Effector memory CD4-positive, alpha-beta T cell (primary cell): ENCODE measurements at places on chromosomes 6 and 20.

GRCh38 chr20:60984666-60985065 is 267.4 kb upstream of the CDH4 start:
- no peaks in the 10 kb centered on the region for H3K27me3 ChIP-seq
- no peaks in the 10 kb centered on the region for H3K4me1 ChIP-seq
- H3K27ac ChIP-seq = no peak overlapping the region
- no peak for DNase-seq
- H3K36me3 ChIP-seq = no peaks in the 10 kb centered on the region
- H3K4me3 ChIP-seq = no peak overlapping the region

DNA sequence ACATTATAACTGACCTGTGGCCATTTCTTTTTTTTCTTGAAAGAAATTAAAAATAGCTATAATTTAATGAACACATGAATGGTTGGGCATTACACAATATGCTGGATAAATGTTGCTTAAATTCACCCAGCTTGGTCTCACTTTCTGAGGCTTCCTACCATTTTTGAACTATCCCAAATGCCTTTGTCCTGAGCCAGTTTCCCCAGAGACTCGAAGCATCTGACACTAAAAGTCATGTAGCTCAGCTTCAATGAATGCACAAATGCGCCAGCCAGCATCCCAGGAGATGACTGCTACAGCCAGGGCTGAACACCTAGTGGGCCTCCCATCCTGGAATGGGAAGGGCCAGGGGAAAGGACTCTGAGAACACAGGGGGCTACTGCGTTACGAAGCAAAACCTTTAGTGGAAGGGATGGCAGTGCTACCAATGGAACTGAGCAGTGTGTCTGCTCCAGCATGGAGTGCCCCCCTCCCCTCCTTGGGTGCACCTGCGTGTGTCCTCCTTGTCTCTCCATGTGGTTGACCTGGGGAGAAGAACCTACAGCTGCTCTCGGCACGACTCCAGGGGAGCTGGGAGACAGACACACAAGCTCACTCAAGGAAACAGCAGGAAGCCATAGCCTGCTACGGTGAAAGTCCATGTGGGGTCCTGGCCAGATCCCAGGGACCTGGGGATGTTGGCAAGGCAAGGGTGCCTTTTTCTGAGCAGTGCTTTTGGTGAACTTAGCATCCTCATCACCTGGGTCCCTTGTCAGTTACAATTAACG is 60.9 kb downstream of the IRF4 start:
- no peak for DNase-seq
- no peaks in the 10 kb centered on the region for H3K36me3 ChIP-seq
- no peak overlapping the region for H3K27ac ChIP-seq
- peaks cover 9% of the 10 kb centered on the region for H3K4me1 ChIP-seq

DNA sequence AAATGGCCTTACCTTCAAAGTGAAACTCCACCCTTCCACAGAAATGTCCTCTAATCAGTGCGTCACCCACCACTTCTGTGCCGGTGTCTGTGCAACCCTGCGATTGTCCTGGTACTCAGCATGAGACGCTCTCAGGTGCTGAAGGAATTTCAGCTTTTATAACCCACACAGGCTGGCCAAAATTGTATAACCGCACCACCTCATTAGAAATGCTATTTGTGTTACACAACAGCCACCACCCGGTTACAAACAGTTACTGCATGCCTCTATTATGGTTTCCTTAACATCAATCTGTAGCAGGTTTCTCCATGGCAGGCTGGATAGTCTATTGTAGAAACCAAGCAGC is 51.5 kb downstream of the SLC23A2 start:
- H3K27ac ChIP-seq = no peak overlapping the region
- no peaks in the 10 kb centered on the region for H3K4me1 ChIP-seq
- peaks cover 5% of the 10 kb centered on the region for H3K36me3 ChIP-seq
- no peaks in the 10 kb centered on the region for H3K27me3 ChIP-seq
- no peak overlapping the region for H3K4me3 ChIP-seq
- DNase-seq = no peak

DNA sequence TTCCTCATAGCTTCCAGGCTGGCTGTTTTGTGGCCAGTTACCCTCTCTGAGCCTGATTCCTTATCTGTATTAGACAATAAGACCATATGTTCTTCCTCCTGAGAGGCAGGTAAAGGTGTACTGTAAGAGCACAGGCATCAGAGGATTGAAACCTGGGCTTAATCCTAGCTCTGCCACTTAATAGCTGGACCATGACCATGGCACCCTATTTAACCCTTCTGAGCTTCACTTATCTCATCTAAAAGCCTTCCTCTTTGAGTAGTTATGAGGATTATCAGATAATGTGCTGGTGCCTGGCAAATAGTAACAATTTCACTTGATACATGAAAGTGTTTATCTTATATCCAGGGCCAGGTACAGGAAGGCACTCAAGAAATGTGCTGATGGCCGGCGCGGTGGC is 34.9 kb downstream of the BCL2L1 start:
- H3K27ac ChIP-seq = no peak overlapping the region
- H3K4me1 ChIP-seq = peaks cover 20% of the 10 kb centered on the region
- no peaks in the 10 kb centered on the region for H3K27me3 ChIP-seq
- DNase-seq = no peak
- peaks cover 13% of the 10 kb centered on the region for H3K36me3 ChIP-seq
- no peak overlapping the region for H3K4me3 ChIP-seq

DNA sequence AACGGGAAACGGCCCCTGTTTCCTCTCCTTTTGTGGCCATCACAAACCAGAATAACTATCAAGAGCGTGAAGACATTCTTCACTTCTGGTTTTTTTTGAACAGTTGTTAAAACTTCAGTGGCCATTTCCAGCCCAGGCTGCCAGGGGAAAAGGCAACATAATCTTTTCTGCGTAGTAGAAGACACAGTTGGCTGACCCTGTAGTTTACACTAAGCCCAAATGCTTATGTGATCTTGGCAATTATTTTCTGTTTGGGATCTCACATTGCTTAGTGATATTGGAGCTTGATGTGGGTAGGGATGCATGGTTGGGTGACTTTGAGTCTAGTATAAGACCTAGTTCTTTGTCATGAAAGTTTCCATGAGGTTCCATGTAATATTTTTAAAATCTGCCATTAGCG is 449.4 kb upstream of the CDH4 start:
- no peaks in the 10 kb centered on the region for H3K27me3 ChIP-seq
- H3K27ac ChIP-seq = no peak overlapping the region
- no peaks in the 10 kb centered on the region for H3K4me1 ChIP-seq
- no peak overlapping the region for H3K4me3 ChIP-seq
- DNase-seq = no peak

DNA sequence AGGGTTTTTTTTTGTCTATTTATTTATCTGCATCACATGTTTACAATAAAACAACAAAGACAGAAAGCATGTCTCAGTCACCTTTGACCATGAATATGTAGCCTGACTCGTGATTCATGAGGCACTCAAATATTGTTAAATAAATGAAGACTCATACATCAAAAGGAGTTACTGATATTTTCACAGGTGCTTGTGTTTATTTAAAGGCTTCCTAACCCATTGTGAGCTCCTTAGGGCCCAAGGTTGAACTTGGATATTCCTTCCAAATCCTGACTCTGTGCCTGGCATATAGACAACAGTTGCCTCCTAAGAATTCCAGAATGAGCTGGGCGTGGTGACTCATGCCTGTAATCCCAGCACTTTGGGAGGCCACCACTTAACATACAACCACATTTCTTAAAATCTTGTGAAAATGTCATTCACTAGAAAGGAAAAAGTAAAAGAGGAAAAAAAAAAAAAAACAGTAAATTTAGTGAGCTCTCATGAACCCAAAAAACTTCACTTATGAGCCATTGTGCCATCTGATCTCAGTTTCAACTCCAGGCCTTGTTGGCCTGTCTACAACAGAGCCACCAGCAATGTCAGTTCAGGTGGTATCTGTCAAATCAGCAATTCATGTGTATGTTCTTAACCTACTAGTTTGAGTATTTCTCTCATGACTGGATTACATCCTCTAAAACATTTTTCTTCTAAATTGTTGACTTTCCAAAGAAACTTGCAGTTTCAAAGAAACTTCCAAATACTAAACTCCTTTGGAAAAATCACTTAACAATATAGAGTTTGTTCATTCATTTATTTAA is 162.7 kb upstream of the MARCKS start:
- no peaks in the 10 kb centered on the region for H3K36me3 ChIP-seq
- H3K4me1 ChIP-seq = no peaks in the 10 kb centered on the region
- no peaks in the 10 kb centered on the region for H3K27me3 ChIP-seq
- no peak for DNase-seq
- H3K27ac ChIP-seq = no peak overlapping the region
- H3K4me3 ChIP-seq = no peak overlapping the region

- no peaks in the 10 kb centered on the region for H3K36me3 ChIP-seq
- no peaks in the 10 kb centered on the region for H3K4me1 ChIP-seq
- H3K4me3 ChIP-seq = no peak overlapping the region
- no peak overlapping the region for H3K27ac ChIP-seq
- no peaks in the 10 kb centered on the region for H3K27me3 ChIP-seq
These were observed 38.5 kb upstream of the OGFRL1 start for GRCh38 chr6:71250099-71250602.

DNA sequence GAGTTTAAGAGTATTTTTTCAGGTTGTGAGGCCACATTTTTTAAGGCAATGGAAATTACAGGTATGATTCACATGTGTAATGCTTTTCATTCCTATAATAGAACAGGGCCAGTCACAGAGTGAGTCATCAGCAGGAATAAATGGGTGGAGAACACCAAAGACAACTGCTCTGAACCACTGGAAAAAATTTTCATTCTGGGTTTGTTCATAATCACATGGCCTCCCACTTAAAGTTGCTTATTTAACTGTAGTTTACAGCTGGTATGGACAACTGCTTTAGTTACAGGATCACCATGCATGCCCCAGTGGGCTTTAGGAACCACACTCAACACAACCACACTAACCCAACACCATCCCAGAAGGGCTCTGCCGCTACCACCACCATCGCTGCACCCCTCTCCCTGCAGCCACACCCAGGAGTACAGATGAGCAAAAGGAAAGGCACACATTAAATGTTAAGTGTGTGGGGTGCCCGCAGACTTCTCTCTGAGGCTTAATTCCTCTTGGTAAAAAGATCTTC is 107.0 kb upstream of the DST start:
- no peaks in the 10 kb centered on the region for H3K27me3 ChIP-seq
- DNase-seq = no peak
- H3K36me3 ChIP-seq = no peaks in the 10 kb centered on the region
- no peak overlapping the region for H3K27ac ChIP-seq
- H3K4me1 ChIP-seq = no peaks in the 10 kb centered on the region

- no peak overlapping the region for H3K27ac ChIP-seq
- no peak for DNase-seq
- no peak overlapping the region for H3K4me3 ChIP-seq
- H3K27me3 ChIP-seq = no peaks in the 10 kb centered on the region
- no peaks in the 10 kb centered on the region for H3K4me1 ChIP-seq
These were observed 75.2 kb upstream of the GLP1R start for GRCh38 chr6:38973178-38974057.

DNA sequence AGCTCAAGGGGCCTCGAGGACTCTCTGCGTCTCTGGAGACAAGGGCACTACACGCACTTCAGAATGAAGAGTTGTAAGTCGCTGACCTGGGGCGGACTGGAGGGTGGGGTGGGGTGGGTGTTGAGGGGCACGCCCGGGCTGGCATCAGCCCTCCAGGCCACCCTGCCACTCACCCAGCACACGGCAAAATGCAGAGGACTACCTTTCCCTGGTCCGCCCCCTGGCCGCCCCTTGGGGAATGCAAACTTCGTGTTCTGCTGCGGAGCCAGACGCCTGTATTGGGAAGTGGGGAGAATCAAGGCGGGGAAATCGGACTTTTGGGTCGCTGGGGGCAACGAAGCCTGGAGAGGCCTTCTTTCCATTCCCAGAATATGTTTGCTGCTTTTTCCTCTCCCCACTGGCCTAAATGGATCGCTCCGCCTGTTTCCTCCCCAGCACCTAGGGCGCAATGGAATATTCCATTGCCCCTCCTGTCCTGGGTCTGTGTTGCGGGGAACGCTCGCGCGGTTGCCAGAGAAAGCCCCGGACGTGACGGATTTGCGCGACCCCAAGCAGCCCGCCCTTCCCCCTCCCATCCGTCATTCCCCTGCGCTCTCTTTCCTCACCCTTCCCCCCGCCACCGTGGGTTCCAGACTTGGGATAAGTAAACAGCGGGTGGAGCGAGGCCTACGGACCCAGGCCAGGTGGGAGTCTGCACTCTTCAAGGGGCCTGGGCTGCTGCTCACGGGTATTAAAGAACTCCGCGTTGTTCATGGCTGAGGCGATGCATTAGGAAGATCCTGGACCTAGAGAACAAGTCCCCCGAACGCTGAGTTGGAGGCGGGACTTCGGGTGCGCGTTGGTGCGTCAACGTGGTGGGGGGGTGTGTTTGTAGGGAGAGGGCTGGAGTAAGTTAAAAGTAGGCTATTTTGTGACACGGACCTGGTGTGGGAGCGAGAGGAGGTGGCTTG is at the start of gene PPT2:
Gene PPT2, plus strand, starts transcription at position 578 of the 950 bp plus-strand sequence. CDS start 454 bp downstream, outside the sequence.
- peak within 1 kb of the TSS; percentile 67 for H3K4me3 ChIP-seq
- peaks cover 19% of the 10 kb centered on the region for H3K4me1 ChIP-seq
- peak; percentile 49 for DNase-seq
- H3K27ac ChIP-seq = peak within 1 kb of the TSS; percentile 61
- peaks cover 7% of the 10 kb centered on the region for H3K27me3 ChIP-seq

GRCh38 chr6:6686176-6686575 is 97.7 kb downstream of the LY86 start:
- DNase-seq = no peak
- no peak overlapping the region for H3K27ac ChIP-seq
- no peaks in the 10 kb centered on the region for H3K27me3 ChIP-seq
- H3K4me3 ChIP-seq = no peak overlapping the region
- H3K4me1 ChIP-seq = no peaks in the 10 kb centered on the region

- H3K27me3 ChIP-seq = no peaks in the 10 kb centered on the region
- H3K4me3 ChIP-seq = no peak overlapping the region
- peaks cover 2% of the 10 kb centered on the region for H3K4me1 ChIP-seq
These were observed 3.6 kb upstream of the PLCB1 start for GRCh38 chr20:8128291-8129060.
